ENCODE measurements at places on chromosomes 1 and 21. TPM values are rescaled to one million over a fixed set of nuclear protein-coding genes. Genes with fewer than 3 reads are reported as not detected.
A peak's percentile ranks its signal among the peaks of the same experiment; 100 is the strongest.

DNA sequence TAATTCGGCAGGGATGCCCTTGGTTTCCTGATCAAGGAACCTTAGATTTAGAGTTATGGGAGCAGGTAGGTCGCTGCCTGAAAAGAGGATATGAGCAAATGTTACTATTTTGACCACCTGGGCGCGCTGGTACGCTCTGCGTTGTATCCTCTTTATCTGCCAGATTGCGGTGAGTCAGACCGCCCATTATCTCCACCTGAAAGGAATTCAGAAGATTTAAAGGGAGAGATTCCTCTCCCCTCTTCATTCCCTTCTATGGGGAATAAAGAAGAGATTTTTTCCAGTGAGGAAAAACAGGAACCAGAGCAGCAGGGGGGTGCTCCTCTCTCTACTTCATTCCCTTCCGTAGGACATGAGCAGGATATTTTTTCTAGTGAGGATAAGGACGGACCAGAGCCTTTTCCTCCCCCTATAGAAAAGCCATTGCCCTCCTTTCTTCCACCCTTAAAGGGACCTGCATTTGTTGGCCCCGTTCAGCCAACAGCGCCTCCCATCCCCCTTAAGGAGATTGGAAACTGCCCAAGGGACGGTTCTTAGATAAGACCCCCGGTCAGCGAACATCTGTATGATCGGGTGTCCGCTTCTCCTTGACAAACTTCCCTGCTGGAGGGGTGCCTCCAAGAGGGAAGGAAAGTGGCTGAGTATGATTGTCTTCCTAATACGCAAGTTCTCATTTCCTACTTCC lies 34.1 kb downstream of the CLCA1 start:
- DNase-seq: no peak

- DNase-seq: no peak
Observed at GRCh38 chr1:111270771-111271463, 19.7 kb upstream of the CHIA start.

DNA sequence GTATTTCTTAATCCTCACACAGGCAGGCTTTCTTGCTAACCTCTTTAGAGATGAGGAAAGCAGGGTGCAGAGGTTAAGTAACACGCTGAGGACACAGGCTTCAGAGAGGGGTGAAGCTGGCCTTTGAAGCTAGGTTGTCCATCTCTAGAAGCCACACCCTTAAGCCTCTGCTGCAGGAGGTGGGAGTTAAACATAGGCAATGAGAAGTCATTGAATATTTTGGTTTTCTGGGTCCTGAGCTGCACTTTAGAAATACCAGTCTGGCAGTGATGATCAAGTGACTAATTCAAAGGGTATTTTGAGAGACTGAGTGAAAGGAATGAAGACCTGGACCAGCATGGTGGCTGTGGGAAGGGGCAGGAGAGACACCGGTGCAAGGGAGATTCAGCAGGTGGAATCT lies 9.9 kb downstream of the KCNJ15 start:
- no peak for DNase-seq

The CDK18 gene
- total RNA-seq: 9.8 TPM

DNA sequence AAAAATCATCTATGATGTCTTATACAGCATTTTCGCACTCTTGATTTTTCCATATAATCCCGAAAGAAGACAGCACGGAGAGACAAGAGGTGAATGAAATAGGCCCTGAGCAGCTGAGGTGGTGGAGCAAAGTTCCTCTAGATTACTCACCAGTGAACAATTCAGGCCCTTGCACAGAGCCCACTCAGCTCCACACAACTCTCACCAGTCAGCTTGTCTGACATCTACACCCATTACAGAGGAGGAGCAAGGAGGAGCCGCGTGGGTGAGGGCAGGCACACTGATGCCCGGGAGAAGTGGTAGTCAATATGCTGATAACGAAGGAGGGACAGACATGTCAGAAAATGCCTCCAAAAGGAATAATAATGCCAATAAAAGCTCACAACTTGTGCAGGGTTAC lies 59.9 kb downstream of the DNM3 start:
- no peak for DNase-seq

The PPFIA4 gene
- 1.1 TPM for total RNA-seq

DNA sequence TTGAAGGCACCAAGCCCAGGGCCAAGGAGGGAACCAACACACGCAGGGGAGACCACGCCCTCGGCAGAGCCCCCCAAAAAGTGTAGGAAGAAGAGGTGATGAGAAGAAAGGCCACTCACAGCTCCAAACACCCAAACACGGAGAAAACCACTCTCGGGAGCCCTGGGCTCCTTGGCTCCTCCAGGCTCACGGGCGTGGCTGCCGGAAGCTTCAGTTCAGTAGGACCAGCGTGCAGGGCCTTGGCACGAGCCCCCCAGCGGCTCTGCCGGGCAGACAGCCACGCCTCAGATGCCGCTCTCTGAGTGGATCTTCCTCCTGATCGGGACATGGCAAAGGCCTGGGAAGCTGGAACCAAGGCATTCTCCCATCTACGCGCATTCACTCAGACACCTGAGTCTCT lies 94.0 kb downstream of the NPHP4 start:
- no peak for DNase-seq

DNA sequence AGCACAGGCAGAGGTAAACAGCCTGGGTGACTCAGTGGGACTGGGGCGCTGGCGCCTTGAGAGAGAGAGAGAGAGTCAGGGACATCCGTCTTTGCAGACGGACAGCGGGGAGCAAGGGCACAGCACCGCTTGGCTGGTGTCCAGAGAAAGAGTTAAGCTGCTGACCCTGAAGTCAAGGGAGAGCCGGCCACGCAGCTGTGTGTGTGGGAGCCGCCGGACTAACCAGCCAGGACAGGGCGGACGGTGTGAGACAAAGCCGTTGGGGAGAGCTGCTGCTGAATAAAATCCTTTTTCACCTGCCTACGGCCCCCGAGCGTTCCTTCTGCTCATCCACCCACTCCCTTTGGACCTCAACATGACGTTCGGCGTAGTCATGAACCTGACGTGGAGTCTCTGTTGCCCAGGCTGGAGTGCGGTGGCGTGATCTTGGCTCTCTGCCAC lies 14.5 kb downstream of the CFAP74 start:
- DNase-seq: no peak

The CPT2 gene
- 8.0 TPM for total RNA-seq

The HORMAD1 gene
- total RNA-seq: not detected

- no peak for DNase-seq
Observed at GRCh38 chr1:231124746-231125145, 37.1 kb upstream of the TRIM67 start.

DNA sequence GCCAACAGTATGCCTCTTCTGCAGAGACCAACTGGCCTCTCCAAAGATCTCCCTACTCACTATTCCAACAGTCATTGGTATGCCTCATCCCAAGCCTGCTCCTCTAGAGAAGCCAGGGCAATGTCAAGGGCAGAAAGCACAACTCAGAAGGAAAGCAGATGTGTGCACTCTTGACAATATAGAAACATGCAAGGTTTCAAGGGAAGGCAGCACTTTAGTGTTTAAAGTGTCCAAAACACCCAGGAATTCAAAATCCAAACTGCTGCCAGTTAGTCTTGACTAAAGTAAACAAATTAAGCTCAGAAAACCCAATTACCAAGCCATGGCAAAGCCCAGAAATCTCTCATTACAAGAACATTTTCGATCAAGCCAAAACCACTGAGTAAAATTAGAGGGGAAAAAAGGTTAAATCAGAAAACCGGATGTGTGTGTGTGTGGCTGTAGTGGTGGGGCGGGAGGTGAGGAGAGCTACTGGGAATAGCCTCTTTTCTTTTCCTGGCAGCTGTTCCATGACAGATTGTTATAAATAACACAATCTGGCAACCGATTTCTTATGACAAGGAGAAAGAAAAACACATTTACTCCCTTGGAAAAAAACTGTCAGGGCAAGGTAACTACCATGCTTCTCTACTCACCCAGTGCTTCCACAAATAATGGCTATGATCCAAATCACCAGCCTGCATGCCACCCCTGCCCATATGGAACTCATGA lies 39.2 kb downstream of the EIF2B3 start:
- no peak for DNase-seq

The ZCCHC17 gene
- total RNA-seq: 25.0 TPM

The CASQ2 gene
- total RNA-seq: 58.3 TPM

The WNT2B gene
- 2.1 TPM for total RNA-seq

DNA sequence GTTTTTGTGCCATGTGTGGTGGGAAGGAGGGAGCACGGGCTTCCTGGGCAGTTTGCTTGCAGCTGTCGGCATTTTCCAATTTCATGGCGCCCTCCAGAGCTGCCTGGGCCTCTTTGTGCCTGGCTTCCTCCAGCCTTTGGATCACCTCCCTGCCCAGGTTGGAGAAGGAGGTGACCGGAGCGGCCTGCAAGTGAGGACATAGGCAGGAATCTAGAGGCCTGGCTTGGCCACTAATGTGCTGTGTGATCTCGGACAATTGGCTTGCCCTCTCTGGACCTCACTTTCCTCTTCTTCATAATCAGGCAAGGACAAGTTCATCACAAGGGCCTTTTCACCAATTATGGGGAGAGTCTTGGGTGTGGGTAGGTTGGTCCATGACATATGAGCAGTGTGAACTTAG lies 245.1 kb downstream of the MATN1 start:
- DNase-seq: peak; percentile 22

The C4BPB gene
- total RNA-seq: 2.2 TPM

DNA sequence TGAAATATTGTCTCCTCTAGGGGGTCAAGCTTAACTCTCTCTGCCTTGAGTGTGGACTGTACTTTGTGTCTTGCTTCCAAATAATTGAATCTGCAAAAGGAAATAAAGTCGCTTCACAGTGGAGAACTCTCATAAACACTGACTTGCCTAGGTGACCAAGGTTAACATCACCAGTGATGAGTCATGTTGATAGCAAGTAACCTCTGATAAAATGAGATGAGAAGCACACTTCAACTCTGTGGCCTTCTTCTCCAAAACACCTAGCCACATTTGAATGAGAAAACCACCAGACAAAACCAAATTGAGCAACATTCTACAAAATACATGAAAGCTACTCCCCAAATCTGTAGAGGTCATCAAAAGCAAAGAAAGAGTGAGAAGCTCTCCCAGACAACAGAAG lies 37.6 kb downstream of the PDE4B start:
- DNase-seq: no peak

- no peak for DNase-seq
Observed at GRCh38 chr1:64974288-64974825, 8.0 kb upstream of the JAK1 start.

The SH2D1B gene
- not detected for total RNA-seq

The ZMYND12 gene
- 0.99 TPM for total RNA-seq

GRCh38 chr1:93186667-93187066 lies 6.1 kb downstream of the CCDC18 start:
- DNase-seq: no peak

- DNase-seq: no peak
Observed at GRCh38 chr1:65208563-65208973, 60.6 kb downstream of the AK4 start.
